NCI-H1105 (cell line): ENCODE measurements at places on chromosomes 1 and 21.

- DNase-seq: no peak
Measured at GRCh38 chr1:25123551-25123950, 108.8 kb downstream of the SYF2 start.

- DNase-seq: no peak
Measured at GRCh38 chr1:109566982-109567381, 18.6 kb downstream of the GNAI3 start.

DNA sequence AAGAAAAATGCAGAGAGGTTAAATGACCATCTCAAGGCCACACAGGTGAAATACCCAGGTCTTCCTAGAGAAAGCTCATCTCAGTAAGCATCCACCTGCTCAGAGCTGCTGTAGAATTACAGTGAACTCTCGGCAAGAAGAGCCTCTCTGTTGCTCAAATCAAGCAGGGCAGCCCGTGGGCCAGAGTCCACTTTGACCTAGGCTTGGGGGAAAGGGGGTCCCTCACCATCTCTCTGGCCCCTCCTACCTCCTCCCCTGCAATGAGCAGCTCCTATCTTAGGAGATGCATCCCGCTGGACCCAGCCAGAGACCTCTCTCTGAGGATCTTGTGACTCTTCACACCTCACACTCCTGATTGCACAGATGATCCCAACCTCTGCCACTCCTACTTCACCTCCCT is 364.7 kb downstream of the PTPRU start:
- no peak for DNase-seq

DNA sequence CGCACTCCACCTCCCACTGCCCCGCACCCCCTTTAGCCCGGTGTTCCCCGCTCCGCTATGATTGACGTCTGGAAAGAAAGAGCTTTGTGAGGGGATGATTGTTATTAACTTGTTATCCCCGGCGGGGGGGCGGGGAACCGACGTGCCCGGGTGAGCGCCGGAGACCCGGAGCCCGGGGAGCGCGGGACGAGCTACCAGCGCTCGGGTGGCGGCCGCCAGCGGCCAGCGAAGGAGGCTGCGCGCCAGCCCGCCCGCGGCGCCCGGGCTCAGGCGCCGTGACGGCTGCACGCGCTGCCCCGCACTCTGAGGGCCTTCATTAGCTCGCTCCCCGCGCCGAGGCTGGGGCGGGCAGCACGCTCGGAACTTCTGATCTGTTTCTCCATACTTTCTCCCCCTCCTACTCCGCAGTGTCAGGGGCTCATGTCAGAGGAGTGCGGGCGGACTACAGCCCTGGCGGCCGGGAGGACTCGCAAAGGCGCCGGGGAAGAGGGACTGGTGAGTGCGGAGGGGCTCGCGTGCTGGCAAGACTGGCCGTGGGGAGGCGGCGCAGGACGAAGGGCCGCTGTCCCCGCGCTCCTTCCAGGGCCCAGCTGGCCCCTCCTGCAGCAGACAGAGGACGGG is 2.1 kb downstream of the LHX8 start:
- peak; percentile 71 for DNase-seq

- peak; percentile 87 for DNase-seq
Measured at GRCh38 chr1:156852418-156852874, 6.5 kb downstream of the INSRR start.
